CD4-positive, alpha-beta T cell treated with Interleukin-4 for 4 hours (primary cell): ENCODE measurements at places on chromosomes 12 and 14.

DNA sequence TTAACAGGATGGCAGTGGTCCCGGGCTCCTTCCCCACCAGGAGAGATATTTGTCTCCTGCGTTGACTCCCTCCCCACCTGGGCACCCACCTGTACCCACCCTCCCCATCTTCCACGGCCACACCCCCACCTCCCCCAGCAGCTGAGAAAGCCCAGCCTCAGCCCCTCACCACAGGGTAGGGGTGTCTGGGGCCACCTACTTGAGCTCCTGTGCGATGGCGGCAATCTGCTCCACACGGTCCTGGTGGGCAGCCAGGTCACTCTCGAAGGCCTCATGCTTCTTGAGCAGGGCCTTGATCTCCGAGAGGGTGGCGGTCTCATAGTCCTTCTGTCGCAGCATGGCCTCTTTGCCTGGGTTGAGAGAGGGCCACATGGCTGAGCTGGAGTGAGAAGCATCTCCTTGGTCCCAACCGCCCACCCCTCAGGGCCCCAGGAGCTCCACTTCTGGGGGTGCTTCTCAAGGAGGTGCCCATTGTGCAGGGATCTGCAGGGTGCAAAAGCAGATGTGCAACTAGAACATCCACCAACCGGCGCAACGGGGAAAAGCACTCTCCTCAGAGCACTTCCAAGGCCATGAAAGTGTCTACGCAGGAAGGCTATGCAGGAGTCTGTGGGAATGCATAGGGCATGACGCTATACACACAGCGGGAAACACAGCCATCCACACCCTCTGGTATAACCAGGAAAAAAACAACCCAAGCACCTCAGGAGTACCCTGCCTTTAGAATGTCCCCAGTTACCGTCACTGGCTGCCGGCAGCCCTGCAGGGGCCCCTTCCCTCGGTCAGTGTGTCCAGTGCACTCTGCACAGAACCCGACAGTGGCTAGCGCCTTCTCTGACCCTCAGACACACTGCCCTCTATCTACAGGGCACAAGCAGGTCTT lies 92.6 kb upstream of the ZFP36L1 start:
- DNase-seq = no peak

DNA sequence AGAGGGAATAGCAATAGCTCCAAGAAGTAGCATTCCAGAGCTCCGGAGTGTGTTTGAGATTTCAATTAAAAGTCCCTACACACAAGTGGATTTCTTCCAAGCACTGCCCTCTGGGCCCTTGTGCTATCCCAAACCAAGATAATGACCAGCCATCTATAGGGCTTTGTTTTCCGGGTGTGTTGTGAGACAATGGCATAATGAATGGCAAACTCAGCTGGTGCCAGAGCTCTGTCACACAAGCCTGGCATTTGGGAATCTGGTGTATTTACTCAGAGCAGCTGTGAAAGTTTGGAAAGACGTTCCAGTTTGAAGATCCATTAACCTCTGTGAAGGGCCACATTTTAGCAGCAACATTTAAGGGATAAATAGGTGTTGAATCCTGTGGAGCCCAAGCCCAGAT lies 61.2 kb upstream of the TMTC2 start:
- DNase-seq = no peak

DNA sequence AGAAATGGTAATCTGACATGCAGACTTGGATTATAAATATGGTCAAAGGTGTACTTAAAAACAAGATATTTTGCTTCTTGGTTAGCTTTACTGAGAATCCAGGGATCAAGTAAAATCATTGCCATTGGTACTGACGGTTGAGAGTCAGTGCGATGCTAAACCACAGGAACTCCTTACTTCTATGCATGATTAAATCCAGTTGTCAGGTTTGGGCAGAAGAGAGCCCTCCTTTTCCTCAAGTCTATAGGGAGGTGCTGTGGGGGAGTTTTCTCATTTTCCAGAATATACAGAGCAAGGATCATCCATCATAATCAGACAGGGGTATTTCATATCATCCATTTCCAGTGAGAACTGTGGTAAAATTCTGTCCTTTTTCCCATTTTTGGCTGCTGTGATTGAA lies 839.1 kb downstream of the NRXN3 start:
- no peak for DNase-seq

DNA sequence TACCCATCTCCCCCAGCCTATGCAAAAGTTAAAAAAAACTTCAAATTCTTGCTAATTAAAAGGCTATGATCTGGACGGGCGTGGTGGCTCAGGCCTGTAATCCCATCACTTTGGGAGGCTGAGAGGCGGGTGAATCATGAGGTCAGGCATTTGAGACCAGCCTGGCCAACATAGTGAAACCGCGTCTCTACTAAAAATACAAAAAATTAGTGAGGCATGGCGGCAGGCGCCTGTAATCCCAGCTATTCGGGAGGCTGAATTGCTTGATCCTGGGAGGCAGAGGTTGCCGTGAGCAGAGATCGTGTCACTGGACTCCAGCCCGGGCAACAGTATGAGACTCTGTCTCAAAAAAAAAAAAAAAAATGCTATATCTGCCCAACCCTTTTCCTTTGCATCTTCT lies 925.4 kb downstream of the GALC start:
- DNase-seq = no peak

DNA sequence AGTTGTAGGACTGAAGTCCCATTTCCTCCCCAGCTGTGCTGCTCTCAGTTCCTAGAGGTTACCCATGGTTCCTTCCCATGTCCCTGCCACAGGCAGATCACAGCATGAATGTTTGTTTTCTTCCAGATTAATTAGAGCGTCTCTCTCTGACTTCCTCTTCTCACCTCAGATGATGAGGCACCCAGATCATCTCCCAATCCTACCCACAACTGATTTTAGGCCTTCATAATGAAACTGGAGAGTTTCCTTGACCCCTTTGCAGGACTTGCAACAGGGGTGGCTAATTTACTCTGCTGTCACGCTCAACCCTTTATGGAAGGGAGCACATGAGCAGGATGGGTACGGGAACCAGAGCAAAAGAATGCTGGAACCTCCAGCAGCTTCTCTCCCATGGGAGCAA lies 32.1 kb upstream of the TXNRD1 start:
- DNase-seq = no peak
